ENCODE measurements at places on chromosomes 16 and 17. TPM values are rescaled to one million over a fixed set of nuclear protein-coding genes. Genes with fewer than 3 reads are reported as not detected.
A peak's percentile ranks its signal among the peaks of the same experiment; 100 is the strongest.

DNA sequence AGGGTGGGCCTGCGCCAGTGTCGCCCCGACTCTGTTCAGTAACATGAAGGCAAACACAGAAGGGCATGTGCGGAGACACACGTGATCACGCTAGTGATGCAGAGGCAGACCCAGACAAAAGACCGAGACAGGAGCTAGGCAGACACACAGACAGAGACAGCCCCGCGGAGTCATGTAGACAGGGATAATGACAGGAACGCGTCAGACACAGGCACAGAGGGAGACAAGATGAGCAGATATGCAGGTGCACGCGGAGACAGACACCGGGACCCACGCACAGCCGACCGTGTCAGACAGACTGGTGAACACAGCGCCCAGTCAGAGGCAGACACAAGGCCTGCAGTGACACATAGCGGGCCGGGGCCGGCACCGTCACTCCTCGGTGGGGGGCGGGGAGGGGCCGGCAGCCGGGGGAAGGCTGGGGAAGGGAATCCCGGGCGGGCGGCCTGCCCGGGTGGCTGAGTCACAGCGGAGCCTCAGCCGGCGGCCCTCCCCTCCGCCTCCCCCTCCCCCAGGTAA is 7.4 kb downstream of the KDM6B start:
- no peaks in the 10 kb centered on the region for H3K27me3 ChIP-seq
- H3K4me1 ChIP-seq: peaks cover 80% of the 10 kb centered on the region
- peak overlapping the region; percentile 77 for H3K4me3 ChIP-seq
- peak overlapping the region; percentile 96 for H3K27ac ChIP-seq

DNA sequence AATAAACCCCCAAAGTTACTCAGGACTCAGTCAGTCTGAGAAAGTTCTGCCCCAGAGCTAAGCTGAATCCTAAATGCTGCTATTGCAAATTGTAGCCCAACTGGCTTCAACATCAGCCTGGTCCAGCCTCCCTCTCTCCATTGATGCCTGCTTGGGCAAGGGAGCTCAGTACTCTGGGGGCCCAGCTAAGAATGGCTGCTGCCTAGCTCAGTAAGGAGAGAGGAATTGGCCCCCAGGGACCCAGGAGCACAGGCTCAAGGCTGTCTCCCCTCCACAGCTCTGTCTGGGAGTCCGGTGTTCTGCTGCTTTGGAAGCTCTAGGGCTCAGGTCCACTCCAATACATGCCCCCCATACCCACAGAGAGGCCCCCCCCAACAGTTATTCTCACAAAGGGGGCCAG is 1.6 kb downstream of the UNC119 start:
- H3K27me3 ChIP-seq: no peaks in the 10 kb centered on the region
- H3K4me1 ChIP-seq: peaks cover 10% of the 10 kb centered on the region
- H3K4me3 ChIP-seq: no peak overlapping the region

GRCh38 chr16:66069587-66069986 is 296.9 kb upstream of the CDH5 start:
- H3K4me3 ChIP-seq: no peak overlapping the region
- no peak for DNase-seq
- H3K27me3 ChIP-seq: no peaks in the 10 kb centered on the region

DNA sequence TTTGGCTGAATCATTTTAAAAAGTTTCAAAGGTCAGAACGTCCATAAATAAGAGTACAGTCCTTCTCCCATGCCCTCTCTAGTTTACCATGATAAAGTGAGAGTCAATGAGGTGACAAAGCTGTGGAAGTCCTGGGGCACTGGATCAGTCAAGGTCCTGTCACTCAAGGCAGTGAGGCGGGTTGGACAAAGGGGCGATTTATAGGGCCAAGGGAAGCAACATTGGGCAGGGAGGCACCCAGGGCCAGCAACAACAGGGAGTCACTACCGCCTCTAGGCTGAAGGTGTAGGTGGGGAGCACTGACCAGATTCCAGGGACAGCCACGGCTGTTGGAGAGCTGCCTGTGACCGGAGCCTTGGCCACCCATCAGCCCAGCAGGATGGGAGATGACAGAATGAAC is 28.6 kb upstream of the DYNLL2 start:
- H3K36me3 ChIP-seq: no peaks in the 10 kb centered on the region
- no peak overlapping the region for H3K4me3 ChIP-seq
- H3K27ac ChIP-seq: no peak overlapping the region
- DNase-seq: no peak
- H3K4me1 ChIP-seq: no peaks in the 10 kb centered on the region
- H3K27me3 ChIP-seq: no peaks in the 10 kb centered on the region

DNA sequence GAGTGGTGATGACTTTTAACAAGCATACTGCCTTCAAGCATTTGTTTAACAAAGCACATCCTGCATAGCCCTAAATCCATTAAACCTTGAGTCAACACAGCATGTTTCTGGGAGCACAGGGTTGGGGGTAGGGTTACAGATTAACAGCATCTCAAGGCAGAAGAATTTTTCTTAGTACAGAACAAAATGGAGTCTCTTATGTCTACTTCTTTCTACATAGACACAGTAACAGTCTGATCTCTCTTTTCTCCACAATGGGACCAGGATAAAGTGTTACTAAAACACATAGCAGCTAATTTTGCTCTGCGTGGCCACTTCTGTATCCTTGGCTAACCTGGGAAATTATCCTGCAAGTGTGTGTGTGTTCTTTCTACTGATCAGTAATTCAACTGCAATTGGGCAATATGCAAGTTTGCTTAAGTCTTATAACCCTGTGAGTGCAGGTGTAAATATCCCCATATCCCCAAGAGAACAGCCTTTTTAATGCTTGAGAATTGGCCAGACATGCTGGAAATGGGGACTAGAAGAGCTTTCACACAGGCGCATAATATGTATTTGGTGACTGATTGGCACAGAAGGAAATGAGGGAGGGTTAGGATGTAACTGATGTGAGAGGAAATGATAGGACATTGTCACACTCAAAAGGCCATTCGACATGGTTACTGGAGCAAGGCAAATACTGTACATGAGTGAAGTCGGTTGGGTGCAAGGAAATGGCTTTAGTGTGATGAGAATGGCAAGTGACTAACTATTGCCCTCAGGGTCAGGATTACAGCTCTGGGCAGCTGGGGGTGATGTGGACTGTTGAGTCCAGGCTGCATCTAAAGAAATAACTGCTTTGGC is 10.8 kb upstream of the ANKS4B start:
- H3K4me3 ChIP-seq: no peak overlapping the region
- no peaks in the 10 kb centered on the region for H3K27me3 ChIP-seq
- no peaks in the 10 kb centered on the region for H3K4me1 ChIP-seq

- H3K27ac ChIP-seq: no peak overlapping the region
- no peak for DNase-seq
- peaks cover 24% of the 10 kb centered on the region for H3K4me1 ChIP-seq
- no peak overlapping the region for H3K4me3 ChIP-seq
- H3K36me3 ChIP-seq: peaks cover 4% of the 10 kb centered on the region
- H3K27me3 ChIP-seq: no peaks in the 10 kb centered on the region
These were observed 963 bp upstream of the METTL22 start for GRCh38 chr16:8620535-8620934.

- H3K27ac ChIP-seq: peak overlapping the region; percentile 97
- no peak overlapping the region for H3K4me3 ChIP-seq
- DNase-seq: peak; percentile 28
- H3K27me3 ChIP-seq: no peaks in the 10 kb centered on the region
- H3K36me3 ChIP-seq: no peaks in the 10 kb centered on the region
- peaks cover 58% of the 10 kb centered on the region for H3K4me1 ChIP-seq
These were observed 26.3 kb upstream of the METRNL start for GRCh38 chr17:83053021-83053681.

The CSH1 gene
- total RNA-seq: not detected

The CCL14 gene
- total RNA-seq: 2.2 TPM

DNA sequence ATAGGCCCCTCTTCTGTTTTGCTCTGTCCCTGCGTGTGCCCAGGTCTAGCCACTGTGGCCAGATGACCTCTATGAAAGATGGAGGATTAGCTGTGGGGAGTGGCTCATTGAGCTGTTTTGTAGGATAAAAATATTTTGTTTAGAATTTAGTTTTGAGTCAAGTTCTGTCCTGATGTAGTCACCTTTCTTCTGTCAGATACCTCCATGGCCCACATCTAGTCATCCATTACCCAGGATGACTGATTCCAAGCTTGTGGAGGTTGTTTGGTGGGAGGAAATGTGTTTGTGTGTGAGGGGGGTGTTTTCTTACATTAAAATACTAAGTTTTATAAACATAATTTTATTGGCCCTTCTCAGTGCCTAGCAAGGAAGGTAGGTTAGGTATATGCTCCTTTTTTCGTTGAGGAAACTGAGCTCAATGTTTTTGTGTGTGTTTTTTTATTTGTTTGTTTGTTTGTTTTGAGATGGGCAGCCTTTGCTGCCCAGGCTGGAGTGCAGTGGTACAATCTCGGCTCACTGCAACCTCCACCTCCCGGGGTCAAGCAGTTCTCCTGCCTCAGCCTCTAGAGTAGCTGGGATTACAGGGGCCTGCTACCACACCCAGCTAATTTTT is 16.3 kb downstream of the SNX11 start:
- no peak for DNase-seq
- H3K4me3 ChIP-seq: no peak overlapping the region
- H3K27me3 ChIP-seq: no peaks in the 10 kb centered on the region
- H3K36me3 ChIP-seq: peaks cover 37% of the 10 kb centered on the region
- no peaks in the 10 kb centered on the region for H3K4me1 ChIP-seq
- H3K27ac ChIP-seq: no peak overlapping the region

GRCh38 chr16:56295739-56296527 is 104.6 kb downstream of the GNAO1 start:
- H3K27ac ChIP-seq: peak overlapping the region; percentile 30
- peaks cover 8% of the 10 kb centered on the region for H3K4me1 ChIP-seq
- peak; percentile 77 for DNase-seq
- no peaks in the 10 kb centered on the region for H3K27me3 ChIP-seq
- H3K4me3 ChIP-seq: no peak overlapping the region

DNA sequence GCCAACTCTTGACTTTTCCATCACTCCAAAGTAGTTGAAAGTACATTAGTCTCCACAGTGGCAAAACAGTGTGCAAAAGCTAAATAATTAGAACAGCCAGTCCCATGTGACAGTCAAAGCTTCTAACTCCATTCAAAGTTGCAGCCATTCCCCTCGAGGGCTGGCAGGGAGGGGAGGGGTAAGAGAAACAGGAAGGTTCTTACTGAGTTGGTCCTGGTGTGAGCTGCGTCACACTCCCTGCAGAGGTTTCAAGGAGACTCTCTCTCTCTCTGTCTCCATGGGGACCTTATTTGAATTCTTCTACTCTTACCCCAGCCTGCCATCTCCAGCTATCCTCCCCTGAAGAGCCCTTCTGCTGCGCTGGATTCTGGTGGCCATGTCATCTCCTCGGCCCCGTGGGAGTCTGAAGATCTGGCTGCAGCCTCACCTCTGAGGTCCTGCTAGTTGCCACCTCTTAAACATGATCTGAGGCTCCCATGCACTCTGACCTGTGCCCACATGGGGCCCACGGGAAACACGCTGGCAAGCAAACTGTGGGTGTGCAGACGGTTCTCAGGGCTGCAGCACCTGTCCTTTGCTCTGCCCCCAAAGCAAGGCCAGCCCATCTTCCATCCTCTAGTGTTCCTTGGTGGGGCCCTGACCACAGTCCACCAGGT is 23.3 kb upstream of the STH start:
- no peak for DNase-seq
- H3K27me3 ChIP-seq: peaks cover 11% of the 10 kb centered on the region
- no peak overlapping the region for H3K4me3 ChIP-seq
- no peaks in the 10 kb centered on the region for H3K4me1 ChIP-seq
- H3K27ac ChIP-seq: no peak overlapping the region

The CRYM gene
- total RNA-seq: not detected

The ALOX15 gene
- 3.1 TPM for total RNA-seq

DNA sequence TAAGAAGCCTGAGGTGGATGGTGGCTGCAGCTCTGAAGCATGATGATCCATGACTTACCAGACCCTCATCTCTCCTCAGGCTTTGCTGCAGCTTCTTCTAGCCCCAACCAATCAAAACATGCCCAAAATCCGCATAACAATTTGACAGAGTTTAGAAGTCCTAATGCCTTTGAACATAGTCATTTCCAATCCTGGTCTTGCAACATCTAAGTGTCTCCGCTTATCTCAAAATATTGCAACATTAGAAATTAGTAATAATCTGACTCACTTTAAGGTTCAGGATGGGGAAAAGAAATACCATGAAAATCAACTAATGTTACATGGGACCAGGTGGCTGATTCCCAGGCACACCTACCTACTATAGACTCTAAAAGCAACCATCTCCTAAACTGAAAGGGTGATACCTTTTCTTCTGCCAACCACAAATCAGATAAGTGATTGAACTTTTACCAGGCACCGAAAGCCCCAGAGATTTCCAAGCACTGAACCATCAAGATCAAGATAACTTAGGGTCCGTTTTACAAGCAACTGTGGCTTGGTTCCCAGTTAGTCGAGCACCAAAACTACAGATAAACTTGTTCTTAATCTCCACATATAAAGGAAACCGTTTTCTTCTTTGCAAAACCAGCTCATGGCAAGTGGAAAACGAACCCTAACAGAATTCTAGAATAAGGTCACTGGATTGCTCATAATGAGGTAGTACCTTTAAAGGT is 14.0 kb downstream of the ERN1 start:
- no peak overlapping the region for H3K4me3 ChIP-seq
- DNase-seq: no peak
- H3K36me3 ChIP-seq: no peaks in the 10 kb centered on the region
- H3K27ac ChIP-seq: peak overlapping the region; percentile 77

- no peaks in the 10 kb centered on the region for H3K36me3 ChIP-seq
- H3K27me3 ChIP-seq: no peaks in the 10 kb centered on the region
- no peak overlapping the region for H3K27ac ChIP-seq
- H3K4me1 ChIP-seq: peaks cover 24% of the 10 kb centered on the region
- no peak overlapping the region for H3K4me3 ChIP-seq
- DNase-seq: peak; percentile 65
These were observed 57.9 kb upstream of the PLCG2 start for GRCh38 chr16:81720973-81721906.

DNA sequence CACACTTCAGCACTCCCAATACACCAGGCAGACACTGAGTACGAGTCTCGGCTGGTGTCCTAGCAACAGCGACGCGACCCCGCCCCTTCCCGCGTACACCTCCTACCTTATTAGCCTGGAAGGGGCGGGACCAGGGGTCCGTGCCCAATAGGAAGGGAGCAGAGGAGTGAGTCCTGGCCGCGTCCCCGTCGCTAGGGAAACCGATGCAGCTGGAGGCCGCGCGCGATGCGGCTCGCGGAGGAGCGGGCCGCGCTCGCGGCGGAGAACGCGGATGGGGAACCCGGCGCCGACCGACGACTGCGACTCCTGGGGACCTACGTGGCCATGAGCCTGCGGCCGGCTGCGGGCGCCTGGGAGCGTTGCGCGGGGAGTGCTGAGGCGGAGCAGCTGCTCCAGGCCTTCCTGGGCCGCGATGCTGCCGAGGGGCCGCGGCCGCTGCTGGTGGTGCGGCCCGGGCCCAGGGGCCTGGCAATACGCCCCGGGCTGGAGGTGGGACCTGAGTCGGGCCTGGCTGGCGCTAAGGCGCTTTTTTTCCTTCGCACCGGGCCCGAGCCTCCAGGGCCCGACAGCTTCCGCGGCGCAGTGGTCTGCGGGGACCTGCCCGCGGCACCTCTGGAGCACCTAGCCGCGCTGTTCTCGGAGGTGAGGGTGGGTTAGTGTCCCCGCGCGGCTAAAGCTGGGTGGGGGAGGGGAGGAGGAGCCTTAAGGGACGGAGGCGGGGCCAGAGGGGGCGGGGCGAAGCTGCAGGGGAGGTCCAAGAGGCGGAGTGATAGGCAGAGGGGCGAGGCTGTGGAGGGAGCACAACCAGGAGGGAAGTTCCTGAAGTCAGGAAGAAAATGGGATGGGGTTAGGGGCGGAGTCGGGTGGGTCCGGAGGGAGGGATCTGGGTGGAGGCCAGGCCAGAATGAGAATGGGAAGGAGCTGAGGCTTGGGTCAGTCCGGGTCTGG is at the start of gene DNAH9:
TSS of gene DNAH9 (plus strand) at position 197 of the 948 bp plus-strand sequence. CDS start at position 226, 29 bp downstream.
- peak within 1 kb of the TSS; percentile 66 for H3K27ac ChIP-seq
- DNase-seq: peak; percentile 97
- peak within 1 kb of the TSS; percentile 71 for H3K4me3 ChIP-seq
- H3K27me3 ChIP-seq: no peaks in the 10 kb centered on the region
- H3K4me1 ChIP-seq: peaks cover 18% of the 10 kb centered on the region
